ENCODE measurements at places on chromosomes 2 and 18.

DNA sequence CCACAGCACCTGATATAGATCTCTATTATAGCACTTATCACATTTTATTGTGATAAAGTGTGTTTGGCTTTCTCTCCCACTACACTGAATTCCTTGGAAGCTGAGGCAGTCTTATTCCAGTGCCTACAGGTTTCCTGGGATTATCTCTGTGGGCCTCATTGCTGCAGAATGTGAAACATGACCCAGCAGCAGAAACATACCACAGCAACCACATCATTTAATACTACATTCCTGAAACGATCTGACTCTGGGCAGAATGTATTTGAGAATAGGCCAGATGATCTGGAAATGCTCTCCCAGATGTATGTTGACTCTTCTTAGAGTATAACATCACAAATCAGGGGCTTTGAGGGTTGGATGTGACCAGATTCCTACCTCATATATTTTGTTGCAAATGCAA lies 323.5 kb upstream of the TANK start:
- no peak for DNase-seq

DNA sequence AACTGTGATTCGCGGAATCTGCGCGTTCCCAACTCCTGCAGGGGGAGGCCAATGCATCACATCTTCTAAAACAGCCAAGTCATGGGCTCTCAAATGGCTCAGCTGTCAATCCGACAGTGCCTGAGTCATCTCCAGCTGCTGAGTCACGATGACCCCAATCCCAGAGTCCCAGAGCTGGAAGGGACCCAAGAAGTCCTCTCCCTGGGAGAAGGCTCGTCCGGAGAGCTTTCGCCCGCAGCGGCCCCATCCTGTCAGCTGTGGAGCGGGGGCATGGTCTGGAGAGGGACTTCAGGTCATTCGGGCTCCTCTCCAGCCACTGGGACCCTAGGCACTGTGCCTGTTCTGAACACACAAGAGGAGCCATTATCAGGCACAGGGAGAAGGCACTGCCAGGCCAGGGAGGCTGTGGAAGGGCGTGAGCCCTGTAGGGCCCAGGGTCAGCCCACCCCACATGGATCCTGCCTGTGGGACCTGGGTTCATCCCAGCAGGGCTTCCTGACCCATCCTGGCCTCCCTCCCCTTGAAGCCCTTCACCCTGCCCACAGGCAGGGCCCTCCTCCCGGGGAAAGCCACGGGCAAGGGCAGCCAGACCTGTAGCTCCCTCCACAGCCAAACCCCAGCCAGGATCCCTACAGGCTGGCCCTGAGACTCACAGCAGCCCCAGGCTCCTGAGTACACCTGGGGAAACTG lies 47.6 kb upstream of the GPC1 start:
- DNase-seq: no peak

DNA sequence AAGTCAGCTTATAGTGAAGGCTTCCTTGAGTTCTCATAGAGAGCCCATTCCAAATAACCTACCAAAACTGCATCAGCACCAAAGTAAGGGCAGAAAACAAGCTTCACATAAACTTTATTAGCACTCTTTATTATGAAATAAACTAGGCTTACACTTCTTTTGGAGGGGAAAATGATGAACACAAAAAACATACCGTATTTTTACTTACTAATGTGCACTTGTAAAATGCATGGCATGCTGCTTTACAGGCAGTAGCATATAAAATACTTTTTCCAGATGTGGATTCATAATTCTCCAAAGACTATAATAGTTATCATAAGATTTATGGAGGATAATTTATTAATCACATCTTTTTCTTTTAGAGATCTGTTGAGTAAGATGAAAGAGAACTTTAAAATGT lies 133.9 kb downstream of the OSR1 start:
- no peak for DNase-seq

GRCh38 chr2:162926501-162926900 lies 87.9 kb upstream of the KCNH7 start:
- DNase-seq: no peak

DNA sequence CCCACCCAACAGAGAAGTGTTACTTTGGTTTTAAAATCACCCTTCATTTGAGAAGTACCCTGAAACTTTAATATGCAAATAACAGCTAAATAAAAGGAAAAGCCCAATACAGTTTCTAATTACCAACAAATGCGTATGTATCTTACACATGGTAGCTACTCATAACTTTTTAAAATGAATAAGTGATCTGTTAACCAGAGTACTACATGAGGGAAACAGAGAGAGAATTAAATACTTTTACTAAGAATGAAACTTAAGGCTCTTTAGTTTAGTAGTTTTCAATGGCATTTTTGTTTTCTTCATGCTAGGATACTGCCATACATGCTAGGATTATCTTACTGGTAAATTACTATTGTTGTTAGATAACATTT lies 39.1 kb upstream of the NABP1 start:
- no peak for DNase-seq

DNA sequence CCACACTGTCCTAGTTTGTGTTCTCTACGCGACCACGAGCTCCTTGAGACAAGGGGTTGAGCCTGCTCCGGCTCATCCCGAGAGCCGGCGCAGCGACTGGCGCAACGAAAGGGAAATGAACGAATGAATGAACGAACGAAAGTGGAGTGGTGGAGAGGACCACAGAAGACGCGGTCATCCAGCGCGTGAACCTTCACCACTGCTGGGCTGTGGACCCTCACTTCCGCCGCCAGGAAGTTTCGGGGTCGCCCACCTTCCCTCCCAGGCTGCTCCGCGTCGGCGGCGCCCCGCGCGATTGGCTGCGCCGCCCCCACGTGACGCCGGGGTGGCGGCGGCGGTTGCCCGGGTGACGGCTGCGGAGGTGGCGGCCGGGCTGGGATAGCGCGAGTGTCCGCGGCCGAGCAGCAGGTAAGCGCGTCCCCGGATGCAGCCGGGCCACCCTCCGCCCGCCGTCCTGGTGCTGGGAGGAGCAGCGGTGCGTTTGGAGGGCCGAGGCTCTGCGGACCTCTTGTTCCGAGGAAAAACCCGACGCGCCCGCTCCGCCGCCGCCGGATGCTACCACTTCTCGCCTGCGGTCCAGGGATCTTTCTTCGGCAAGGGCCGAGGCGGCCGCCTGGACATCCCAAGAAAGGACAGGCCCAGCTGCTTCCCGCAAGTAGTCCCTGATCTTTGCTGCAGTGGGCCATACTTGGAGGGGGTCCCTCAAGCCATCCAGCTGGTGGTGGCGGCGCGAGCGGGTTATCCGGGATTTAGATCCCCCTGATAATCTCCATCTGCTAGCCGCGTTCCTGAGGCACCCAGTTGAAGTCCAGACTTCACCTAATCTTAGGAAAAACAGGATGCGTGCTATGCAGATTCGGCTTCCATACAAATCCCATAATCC lies at the start of gene ARMC9:
Gene ARMC9, plus strand, starts transcription at position 341 of the 883 bp plus-strand sequence. CDS start 7,608 bp downstream, outside the sequence.
- DNase-seq: peak; percentile 55

GRCh38 chr2:121489911-121490583 lies 40.6 kb upstream of the RNU4ATAC start:
- DNase-seq: no peak

DNA sequence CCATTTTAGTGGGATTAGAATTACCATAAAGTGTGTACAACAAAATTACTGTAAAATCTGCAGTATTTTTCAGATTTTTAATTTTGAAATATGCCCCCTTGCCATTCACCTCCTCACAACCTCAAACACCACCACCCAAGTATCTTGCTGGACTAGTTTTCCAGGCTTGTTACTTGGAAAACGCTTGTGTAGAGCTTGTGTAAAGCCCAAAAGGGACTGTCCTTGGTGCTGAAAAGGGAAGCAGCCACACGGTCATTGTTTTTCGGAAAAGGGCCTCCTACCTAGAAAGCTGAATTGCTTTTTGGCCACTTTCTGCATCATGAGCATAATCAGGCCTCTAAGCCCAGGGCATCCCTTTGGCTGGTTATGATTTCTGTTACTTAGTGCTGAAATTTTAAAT lies 563.4 kb downstream of the LRRTM4 start:
- no peak for DNase-seq

DNA sequence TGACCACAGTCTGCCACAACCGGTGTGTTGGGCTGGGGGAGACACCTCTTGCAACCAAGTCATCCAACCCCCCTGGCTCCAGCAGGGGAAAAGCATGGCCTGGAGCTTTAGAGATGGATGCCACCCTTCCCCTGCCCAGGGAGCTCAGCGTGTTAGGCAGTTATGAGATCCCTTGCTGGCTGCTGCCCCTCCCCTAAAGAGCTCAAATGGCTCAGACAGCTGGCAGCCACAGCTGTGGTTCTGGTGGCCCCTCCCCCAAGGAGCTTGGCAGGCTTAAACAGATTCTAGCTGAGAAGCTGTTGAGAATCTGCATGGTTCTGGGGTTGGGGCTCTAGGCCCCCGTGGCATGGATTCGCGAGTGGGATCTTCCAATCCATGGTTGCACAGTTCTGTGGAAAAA lies 64.7 kb downstream of the TEX51 start:
- DNase-seq: no peak

DNA sequence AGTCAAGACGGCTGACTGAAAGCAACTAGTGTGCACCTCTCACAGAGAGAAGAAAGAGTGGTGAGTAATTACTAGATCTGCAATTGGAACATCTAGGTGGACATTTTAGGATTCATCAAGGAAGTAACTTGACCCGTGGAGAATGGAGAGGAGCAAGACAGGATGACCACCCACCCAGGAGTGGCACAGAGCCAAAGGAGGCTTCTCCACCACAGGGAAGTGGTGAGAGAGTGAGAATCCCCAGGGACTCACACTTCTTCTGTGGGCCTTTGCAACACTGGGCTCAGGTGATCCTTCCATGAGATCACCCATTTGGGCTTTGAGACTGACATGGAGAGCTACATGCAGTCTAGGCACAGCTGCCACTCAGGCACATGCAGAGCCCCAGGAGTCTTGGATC lies 132.8 kb upstream of the GALNT5 start:
- no peak for DNase-seq

GRCh38 chr2:233056961-233057605 lies 3.1 kb upstream of the INPP5D start:
- no peak for DNase-seq

DNA sequence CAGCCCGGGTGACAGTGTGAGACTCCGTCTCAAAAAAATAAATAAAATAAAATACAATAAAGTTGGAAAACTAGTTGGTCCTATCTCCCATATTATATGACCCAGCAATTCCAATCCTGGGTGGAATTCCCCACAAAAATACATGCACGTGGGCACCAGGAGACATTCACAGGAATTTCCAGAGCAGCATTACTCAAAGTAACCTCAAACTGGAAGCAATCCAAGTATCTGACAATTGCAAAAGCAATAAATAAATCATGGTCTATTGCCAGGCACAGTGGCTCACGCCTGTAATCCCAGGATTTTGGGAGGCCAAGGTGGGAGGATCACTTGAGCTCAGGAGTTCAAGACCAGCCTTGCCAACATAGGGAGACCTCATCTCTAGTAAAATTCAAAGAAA lies 101.2 kb upstream of the MAP4K4 start:
- no peak for DNase-seq

GRCh38 chr18:7332452-7332851 lies 101.6 kb downstream of the LRRC30 start:
- no peak for DNase-seq

Measured in NCI-H2107 (cell line).